Skin of body (tissue), 3 donors: ENCODE measurements at places on chromosomes 12 and 14.

DNA sequence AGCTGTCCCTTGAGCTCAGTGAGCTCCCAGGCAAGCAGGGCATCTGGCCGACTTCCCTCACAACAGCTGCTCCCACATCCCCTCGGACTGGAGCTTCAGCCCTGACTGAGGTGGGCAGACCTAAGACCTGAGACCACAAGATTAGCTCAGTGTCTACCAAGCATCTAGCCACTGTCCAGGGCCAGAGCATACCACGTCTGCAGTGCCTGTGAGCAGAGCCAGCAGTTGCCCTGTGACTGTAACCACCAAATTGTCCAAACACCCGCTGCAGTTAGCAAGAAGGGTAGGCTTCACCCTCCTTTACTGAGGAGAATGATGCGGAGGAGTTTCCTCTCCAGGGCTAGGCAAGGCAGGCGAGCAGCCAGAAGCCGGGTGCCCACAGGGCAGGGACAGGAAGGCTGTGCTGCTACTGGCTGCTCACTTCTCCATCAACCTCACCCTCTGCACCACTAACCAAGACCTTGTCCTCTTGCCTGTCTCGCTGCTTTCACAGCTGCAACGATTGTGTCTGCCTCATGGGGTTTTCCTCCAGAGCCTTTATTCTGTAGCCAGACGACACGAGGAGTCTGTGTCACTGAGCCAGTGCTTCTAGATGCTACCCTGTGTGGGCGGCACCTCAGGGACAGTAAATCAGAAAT lies 53.9 kb downstream of the ANAPC7 start:
- no peak for DNase-seq

- no peak for DNase-seq
These were observed 47.8 kb downstream of the ACSS3 start for GRCh38 chr12:81125691-81126090.

DNA sequence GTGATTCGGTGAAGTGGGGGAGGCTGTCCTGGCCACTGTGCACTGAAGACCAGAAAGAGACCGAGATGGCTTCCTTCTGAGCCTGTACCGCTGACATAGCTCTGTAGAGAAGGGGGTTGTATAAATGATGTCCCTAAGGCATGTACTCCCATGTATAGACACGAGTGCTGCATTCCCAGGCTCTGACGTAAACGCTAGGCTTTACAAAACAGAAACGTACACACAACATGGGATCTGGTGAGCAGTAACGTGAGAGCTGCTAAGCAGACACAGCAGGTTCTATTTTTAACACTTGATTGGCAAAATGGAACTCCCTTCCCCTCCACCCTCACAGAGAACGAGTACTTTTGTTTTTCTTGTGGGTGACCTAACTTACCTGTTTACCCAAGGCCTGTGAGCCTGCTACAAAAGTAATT lies 35.9 kb downstream of the ACADS start:
- peak; percentile 94 for DNase-seq

DNA sequence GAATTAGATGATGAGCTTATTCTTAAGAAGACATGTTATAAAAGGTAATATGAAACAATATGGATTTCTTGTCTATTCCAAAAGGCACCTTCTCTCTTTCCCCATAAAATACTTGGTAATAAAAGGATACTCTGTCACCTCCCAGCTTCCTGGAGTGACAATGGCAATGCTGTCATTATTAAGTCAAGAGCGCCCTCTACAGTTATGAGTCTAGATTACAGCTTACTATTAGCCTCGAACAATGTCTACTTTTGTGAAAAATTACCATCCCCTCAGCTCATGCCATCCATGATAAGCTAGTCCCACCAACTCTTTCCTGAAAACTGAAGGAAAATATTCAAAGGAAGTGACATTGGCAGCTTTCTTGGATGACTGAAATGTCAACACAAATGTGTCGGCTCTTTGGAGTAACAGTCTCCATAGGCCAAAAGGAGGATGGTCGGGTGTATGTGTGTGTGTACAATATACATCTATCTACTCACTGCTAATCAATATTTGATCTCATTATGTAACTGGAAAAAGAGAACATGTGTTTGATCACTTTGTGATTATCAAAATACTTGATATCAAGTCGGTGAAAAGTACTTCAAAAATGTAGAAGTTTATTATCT lies 48.7 kb upstream of the CDKN3 start:
- peak; percentile 34 for DNase-seq

DNA sequence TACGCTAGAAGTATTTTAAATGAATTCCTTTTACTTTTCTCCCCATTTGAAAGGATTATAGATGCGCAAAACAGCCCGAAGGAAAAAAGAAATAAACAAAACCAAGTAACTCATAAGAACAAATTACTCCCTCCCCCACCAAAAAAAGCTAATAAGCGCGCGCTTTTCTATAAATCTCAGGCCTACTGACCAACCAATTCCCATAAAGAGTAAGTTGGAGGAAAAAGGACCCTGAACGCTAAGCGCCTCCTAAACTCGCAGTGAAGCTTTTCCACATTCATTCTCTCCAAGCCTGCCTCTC lies 588 bp downstream of the MBIP start:
- no peak for DNase-seq

GRCh38 chr14:100731846-100732765 lies 5.4 kb downstream of the DLK1 start:
- no peak for DNase-seq

DNA sequence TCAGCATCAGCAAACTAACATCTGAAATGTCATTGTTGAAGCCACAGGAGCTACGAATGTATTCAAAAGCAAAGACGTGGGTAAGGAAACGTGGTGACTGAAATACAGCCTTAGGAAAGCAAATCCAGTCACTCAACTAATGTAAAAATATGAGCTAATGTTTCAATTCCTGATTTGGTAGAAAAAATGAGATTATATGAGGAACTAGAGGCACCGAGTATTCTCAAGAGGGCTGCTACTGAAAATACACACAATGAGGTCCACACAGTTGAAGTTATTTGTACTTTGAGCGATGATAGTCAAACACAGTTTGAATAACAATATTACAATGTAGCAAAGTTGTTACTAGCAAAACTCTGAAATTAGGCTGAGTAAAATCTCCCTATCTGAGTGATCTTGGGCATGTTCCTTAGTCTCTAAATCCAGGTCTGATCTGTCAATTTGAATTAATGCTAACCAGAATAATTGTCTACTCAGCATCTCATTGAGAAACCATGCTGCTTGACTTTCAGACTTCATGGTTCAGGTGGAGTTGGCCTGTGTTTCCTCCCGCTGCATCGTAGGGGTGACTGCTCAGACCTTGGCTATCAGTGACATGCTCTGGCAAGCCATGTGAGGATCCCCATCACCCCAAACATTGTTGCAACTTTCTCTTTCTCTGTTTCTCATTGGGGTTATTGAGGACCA lies 467.1 kb upstream of the SOX5 start:
- no peak for DNase-seq

GRCh38 chr12:70002097-70002911 lies 177.3 kb downstream of the MYRFL start:
- DNase-seq, result peak; percentile 81

DNA sequence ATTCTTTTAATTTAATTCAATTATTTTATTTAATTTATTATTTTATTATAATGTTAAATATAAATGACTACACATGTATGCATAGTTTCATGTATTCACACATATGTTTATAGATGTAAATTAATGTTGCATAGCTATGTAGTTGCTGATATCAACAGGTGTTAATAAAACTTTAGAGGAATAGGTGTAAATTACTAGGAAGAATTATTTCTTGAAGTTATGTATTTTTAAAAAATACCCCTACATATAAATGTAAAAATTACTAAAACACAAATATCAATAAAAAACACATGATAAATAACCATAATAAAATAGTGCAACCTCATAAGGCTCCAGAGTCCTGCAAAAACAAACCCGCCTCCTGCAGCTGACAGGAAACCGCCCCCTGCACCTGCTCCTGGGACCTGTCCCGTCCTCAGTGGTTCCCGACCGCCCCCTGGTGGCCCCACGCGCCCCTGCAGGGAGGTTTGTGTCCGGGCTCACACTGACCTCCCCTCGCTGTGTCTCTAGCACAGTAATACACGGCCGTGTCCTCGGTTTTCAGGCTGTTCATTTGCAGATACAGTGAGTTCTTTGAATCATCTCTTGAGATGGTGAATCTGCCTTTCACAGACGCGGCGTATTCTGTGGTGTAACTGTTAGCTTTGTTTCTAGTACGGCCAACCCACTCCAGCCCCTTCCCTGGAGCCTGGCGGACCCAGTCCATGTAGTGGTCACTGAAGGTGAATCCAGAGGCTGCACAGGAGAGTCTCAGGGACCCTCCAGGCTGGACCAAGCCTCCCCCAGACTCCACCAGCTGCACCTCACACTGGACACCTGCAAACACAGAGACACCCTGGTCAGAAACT lies 1264.0 kb downstream of the TMEM121 start:
- no peak for DNase-seq

DNA sequence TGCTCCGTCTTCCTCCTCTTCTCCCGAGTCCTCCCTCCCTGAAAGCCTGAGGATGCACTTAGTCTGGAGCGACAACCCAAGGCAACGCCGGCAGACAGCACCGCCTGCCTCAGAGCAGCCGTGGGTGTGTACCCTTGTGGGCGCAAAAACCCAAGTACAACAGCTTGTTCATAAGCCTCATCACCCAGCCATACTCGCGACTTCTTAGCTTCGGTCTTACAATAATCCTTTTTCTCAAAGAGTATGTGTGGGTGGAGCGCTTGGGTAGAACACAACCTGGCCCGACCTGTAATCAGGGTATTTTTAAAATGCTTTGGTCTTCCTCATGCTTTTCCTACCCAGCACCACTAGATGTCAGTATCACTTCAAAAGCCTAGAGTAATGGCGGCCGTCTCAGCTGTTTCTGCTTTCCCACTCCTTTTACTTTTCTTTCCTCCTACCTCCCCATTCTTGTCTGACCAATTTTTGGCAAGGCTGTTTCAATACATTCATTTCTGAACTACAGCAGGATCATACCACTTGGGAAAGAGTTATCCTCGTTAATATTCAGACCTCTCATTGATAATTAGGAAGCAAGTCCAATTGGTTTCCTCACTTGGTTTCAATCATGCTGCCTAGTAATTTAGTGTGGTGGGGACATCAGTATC lies 198.9 kb downstream of the EPS8 start:
- peak; percentile 83 for DNase-seq

DNA sequence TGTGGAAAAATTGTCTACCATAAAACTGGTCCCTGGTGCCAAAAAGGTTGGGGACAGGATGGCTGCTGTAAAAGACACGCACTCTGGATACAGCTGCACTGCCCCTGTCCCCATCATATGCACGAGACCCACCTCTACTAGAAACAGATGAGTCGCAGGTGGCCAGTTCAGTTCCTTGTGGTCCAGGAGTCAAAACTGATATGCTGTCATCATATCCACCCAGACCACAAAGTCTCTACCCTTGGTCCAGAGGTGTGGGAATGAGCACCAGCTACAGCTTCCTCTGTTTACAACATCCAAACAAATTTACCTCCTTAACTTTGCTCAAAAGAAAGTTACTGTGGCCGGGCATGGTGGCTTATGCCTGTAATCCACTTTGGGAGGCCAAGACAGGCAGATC lies 43.8 kb upstream of the DACT1 start:
- DNase-seq, result no peak

- no peak for DNase-seq
These were observed 465.6 kb downstream of the ZFP36L1 start for GRCh38 chr14:68327231-68327630.

DNA sequence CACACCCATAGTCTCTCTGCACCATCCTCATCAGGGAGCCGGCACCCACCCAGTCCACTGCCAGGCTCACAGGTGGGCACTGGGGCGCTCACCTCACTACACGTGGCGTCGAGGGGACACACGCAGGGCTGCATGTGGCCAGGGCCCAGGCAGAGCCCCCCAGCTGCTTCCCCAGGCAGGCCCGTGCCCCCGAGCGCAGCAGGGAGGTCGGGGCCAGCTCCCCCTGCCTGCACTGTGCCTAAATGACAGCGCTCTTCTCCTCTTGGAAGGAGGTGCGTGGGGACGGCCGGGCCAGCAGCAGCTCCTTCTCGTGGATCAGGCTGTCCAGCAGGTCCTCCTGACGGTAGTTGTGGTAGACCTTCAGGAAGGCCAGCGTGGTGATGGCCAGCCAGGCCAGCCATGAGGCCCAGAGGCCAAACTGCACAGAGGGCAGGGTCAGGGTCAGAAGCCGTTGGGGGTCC lies 11.3 kb downstream of the TMEM179 start:
- DNase-seq, result no peak

- no peak for DNase-seq
These were observed 5.1 kb downstream of the CD69 start for GRCh38 chr12:9755567-9755966.

DNA sequence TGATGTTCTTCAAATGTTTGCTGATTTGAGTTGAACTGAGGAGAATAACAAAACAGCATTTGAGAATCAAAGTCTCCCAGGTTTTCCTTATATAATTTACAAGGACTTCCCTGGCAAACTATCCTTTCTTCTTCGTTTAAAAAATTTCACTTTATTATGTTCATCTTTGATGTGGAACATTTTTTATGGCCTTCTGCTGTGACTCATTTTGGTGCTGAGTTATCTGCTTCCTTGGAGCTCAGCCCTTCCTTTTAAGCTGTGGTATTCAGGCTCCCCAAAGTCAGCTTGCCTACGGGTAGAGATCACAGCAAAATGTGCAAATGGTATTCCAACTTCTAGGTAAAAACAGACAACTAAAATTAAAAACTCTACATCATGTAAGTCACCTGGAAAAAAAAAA lies 1.4 kb upstream of the ANO4 start:
- DNase-seq, result no peak

DNA sequence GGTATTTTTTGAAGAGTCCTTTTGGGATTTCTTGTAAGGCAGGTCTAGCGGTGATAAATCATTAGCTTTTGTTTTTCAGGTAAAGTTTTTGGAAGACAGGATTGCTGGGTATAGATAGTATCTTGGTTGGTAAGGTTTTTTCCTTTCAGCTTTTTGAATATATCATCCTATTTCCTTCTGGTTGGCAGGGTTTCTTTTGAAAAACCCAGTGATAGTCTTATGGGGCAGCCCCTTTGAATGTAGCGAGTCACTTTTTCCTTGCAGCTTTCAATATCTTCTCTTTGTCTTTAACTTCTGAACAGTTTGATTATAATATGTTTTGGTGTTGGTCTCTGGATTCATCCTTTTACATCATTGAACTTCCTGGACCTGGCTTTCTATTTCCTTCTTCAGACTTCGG lies 20.2 kb downstream of the TMX1 start:
- no peak for DNase-seq

DNA sequence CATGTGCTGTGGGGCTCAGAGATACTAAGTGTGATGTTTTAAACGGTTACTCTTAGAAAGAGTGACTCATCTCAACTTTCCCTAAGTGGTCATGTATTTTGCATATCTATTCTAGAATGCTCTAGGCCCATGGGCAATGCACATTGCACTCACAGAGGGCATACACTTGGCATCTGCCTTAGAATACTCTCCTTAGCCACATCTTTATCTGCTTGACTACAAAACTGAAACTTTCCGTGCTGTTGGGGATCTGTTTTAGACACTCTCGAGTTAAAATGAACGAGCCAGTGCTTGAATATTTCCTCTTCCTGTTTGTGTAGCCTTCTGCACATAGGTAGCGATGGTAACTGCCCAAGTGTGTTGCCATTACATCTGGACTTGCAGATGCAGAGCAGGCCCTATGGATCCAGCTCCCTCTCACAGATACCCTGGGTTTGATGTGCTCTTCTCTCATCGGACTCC lies 180.5 kb downstream of the CAND1 start:
- no peak for DNase-seq

GRCh38 chr14:40340708-40341107 lies 908.5 kb upstream of the FBXO33 start:
- DNase-seq, result no peak
